GF-D8 (cell line): ENCODE measurements at places on chromosomes 13 and 19.

DNA sequence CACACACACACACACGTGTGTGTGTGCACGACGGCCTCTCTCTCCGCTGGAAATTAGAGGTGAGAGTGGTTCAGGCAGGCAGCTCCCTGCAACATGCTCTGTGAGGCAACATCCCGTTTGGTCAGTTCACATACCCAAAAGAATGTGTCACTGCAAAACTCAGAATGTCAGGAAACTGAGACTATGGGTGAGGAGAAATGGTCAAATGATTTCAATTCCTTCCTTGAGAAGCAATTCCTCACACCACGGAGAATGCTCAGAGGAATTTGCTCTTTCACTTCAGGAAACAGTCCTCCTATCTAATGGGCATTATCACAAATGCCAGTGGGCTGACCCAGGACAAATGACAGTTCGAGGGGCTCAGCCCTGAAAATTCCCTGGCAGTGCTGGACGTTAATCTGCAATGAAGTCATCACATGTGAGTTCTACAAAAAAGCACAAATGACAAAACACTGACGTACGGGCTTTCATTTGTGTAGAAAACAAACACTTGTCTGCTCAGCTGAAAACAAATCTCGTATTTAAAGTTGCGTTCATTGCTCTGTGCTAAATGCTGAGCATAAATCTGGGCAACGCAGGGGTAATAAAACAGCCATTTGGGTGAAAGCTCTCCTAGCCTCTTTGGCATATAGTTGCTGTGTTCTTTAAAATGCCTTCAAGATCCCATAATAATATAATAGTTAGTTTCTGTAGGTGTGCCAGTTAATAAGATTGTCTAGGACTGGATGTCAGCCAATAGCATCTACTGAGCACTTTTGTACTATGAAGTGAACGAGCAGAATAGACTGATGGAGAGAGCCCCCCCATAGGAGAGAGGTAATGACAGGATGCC lies 18.6 kb upstream of the LATS2 start:
- DNase-seq = peak; percentile 84

GRCh38 chr19:48095612-48096175 lies 14.9 kb downstream of the PLA2G4C start:
- DNase-seq = no peak

DNA sequence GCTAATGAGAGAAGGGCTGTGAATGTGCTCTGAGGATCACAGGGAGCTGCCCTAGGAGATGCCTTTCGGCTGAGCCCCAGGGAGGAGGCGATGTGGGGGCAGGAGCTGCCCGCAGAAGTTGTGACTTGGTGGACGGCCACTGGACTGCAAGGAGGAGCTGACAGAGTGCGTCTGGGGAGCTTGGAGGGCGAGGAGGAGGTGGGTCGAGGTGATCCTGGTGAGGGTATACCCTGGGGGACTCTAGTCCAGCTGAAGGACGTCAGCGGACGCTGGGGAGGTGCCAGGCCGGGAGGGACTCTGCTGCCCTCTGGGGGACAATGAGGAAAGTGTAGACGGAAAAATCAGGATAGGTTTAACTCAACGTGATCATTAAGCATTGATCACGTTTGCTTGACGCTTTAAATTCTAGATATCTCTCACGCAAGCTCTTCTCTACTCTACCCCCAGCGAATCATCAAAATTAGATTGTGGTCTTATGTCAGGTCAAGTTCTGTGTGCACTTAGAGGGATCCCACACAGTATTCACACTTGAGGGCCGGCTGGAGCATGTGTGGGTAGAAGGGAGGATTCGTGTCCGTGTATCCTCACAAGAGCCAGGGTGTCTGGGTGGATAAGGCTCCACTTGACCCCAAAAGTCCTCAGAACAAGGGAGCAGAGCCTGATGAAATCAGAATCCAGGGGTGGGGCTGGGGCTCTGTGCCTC lies 3.3 kb upstream of the CEACAM7 start:
- no peak for DNase-seq

GRCh38 chr13:41505209-41505835 lies 48.0 kb downstream of the RGCC start:
- no peak for DNase-seq

- DNase-seq = no peak
Observed at GRCh38 chr13:51000571-51001260, 91.1 kb downstream of the RNASEH2B start.

GRCh38 chr13:20121159-20121525 lies 39.7 kb downstream of the GJA3 start:
- no peak for DNase-seq

- DNase-seq = peak; percentile 21
Observed at GRCh38 chr13:41995946-41996345, 35.0 kb upstream of the VWA8 start.

DNA sequence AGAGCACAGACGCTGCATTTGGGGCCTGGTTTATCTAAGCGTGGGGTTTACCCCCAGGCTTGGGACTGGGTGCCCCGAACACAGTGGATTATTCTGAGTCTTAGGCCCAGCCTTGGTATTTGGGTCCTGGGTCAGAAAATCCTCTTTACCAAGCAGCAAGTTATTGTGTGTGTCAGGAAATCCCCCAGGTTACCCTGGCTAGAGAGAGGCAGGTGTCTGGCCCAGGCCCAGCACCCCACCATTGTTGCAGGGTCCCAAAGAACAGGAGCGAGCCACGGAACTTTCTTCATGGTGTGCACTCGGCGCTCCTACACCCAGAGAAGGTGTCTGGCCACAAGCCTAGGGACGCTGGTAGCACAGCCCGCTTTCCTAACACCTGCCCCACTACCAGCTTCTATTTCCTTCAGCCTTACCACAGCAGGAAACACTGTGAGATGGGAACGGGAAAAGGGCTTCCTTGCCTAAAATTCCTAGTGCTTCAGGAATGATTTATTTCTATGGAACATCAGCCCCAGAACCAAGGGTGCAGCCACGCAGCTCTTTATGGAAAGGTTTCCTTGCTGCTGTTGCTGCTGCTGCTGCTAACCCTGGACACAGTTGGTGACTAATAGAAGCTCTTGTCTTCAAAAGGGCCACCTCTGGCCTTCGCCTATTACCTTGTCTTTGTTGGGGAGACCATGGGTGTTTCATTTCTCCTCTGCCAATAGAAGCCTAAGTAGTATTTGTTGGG lies 7.4 kb upstream of the CDX2 start:
- DNase-seq = no peak

GRCh38 chr19:29596080-29596727 lies 9.9 kb upstream of the POP4 start:
- DNase-seq = no peak

GRCh38 chr13:28510542-28510941 lies 15.6 kb upstream of the FLT1 start:
- no peak for DNase-seq

GRCh38 chr13:27933580-27934328 lies 14.0 kb downstream of the PDX1 start:
- no peak for DNase-seq

DNA sequence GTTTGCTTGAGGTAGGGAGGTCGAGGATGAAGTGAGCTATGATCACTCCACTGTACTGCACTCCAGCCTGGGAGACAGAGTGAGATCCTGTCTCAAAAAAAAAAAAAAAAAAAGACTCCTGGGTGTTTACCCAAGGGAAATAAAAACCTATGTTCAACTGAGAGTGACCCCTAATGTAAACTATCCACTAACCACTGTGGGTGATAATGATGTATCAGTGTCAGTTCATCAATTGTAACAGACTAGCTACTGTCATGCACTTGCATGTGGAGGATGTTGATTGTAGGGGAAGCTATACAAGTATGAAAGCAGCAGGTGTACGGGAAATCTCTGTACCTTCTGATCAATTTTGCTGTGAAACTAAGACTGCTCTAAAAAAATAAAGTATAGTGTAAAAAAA lies 2.6 kb upstream of the CIB3 start:
- no peak for DNase-seq

- DNase-seq = no peak
Observed at GRCh38 chr13:70183041-70183440, 74.8 kb upstream of the KLHL1 start.

DNA sequence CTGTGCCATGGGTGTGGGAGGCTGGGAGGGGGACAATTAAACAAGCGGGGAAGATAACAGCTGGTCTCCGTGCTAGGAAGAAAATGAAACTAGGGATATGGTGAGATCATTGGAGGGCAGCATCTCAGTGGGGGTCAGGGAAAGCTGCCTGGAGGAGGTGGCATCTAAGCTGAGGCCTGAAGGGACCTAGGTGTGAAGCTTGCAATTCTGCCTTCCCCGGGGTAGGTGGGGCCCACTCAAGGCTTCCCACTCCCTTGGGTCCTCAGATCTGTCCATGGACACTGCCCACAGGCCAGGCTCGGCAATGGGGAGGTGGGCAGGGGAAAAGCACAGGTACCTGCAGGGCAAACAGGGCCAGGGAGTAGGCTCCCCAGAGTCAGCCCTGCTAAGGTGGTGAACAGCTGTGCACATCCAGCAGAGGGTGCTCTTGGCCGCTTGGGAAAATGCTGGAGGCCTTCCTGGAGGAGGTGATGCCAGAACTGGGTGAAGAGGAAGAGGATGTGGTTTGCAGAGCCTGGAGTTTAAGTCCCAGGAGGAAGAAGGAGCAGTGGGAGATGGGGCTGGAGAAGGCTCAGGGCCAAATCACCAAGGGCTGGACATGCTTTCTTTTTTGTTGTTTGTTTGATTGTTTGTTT lies 25.7 kb upstream of the CCNE1 start:
- no peak for DNase-seq

DNA sequence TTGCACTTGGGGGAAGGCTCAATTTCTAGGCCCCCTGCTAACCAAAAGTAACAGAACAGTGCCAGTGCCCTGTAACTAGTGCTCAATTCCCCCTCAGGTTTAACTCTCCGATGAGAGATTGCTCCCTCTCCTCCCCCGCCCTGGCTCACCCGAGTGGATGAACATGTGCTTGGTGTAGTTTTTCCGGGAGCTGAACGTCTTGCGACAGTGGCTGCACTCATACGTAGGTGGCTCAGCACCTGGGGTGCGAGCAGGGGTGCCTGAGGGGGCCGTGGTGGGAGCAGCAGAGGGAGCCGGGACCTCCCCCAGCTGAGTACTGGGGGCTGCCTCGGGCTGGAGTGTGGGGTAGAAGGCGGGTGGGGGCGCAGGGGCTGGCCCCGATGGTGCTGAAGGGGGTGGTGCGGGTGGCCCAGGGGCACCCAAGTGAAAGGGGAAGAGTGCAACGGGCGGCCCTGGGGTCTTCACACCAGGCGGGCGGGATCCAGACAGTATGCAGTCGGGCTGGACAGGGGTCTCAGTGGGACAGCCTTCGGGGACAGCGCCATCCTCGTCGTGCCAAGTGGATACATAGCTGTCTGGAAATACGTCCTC lies 3.3 kb downstream of the ZBTB45 start:
- DNase-seq = no peak

DNA sequence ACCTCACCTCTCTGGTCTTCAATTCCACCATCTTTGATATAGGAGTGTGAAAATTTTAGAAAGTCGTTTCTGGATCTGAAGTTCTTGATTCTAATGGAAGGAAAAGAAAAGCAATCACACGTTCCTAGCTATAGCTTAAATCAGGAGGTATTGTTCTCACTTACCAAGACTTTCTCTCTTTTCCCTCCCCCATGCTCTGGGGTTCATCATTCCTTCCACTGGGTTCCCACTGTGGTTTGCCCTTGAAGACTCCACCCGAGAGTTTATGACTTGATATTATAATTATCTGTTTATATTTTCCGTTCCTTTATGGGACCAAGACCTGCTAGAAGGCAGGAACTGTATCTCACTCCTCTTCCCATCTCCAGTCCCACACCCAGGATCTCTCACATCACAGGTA lies 76.6 kb downstream of the AKAP11 start:
- DNase-seq = no peak

- DNase-seq = no peak
Observed at GRCh38 chr19:3398900-3399278, 32.5 kb downstream of the NFIC start.

DNA sequence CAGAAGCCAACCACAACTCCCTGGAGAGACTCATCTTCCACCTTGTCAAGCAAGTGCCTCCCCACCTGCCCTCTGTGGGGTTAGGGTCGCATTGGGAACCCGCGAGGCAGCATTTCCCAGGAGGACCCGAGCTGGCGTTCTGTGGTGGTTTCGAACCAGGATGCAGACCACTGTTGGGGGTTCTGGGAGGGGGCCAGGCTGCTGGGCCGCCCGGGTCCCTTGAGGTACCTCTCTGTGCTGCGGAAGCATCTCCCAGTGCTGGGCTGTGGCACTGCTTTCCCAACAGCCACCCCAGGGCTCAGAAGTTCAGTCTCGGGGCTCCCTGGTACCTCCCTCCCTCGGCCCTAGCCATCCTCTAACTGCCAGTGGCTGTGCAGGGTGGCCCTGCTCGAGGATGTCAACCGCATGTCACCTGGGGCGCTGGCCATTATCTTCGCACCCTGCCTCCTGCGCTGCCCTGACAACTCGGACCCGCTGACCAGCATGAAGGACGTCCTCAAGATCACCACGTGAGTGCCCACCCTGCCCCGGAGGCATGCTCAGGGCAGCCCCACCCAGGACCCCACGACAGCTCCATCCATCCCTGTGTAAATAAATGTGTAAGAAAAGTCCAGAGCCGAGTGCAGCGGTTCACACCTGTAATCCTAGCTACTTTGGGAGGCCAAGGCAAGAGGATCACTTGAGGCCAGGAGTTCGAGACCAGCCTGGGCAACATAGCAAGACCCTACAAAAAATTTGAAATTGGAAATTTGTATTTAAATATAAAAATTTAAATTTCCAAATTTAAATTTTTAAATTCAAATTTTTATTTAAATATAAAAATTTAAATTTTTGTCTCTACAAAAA lies 8.2 kb upstream of the USE1 start:
- DNase-seq = no peak

DNA sequence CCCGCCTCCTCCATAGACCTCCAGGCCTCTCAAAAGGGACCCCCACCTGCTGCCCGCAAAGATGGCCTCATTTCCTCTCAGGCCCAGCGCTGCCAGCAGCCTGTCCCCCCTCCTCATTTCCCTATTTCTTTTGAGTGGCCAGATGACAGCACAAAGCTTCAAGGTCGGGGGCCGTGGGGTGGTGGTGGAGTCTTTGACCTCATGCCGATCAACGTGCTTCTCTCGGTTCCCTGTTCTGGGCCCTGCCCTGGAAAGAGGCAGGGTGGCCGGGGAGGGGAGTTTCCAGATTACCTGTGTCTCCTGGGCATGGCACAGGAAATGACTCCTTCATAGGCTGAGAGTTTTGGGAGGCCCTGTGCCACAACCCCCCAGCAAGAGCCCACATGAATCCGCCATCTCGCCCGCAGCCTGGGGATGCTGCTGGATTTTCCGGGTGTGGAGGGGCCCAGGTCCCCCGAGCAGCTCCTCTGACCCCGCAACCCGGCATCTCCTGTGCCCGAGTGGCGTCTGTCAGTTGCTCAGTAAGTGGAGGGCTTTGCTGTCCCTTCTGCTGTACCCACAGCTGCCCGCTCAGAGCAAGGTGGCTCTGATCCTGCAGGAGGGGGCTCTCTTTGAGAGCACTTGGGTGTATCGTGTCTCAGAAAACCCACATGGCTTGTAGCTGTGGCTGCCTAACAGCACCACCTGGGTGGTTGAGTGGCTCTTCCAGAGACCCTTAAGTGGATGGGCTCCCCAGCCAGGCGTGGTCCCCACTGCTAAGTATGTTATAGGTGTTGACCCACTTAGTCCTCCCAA lies 139.4 kb downstream of the SIPA1L3 start:
- DNase-seq = no peak
